ENCODE measurements at places on chromosomes 13 and 19. TPM values are rescaled to one million over a fixed set of nuclear protein-coding genes. Genes with fewer than 3 reads are reported as not detected.

DNA sequence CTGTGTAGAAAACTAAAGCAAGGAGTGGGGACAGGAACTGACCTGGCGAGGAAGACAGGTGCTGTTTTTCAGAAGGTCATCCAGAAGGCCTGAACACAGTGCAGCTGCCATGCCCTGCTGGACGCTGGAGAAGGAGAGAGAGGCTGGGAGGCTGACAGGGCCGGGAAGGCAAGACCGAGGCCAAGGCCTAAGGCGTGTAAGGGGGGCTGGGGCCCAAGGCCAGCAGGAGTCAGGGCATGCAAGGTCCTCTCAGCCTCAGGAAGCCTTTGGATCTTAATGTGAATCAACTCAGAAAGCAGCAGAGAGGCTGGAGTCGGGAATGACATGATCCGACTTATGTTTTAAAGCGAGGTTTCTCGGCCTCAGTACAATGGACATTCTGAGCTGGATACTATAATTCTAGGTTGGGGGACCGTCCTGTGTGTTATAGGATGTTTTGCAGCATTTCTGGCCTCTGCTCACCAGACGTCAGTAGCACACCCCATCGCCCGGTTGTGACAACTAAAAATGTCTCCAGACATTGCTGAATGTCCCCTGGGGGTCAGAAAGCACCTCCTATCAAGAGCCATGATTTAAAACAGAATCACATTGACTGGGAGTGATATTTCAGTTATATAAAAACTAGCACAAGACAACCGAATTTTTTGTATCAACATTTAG, 530.4 kb downstream of the MYO16 start:
- no peak overlapping the region for H3K4me3 ChIP-seq
- DNase-seq, result no peak
- H3K4me1 ChIP-seq, result peaks cover 3% of the 10 kb centered on the region
- no peaks in the 10 kb centered on the region for H3K27me3 ChIP-seq
- H3K27ac ChIP-seq, result no peak overlapping the region

- peak; percentile 94 for DNase-seq
- peaks cover 10% of the 10 kb centered on the region for H3K4me1 ChIP-seq
- H3K27me3 ChIP-seq, result no peaks in the 10 kb centered on the region
- H3K36me3 ChIP-seq, result no peaks in the 10 kb centered on the region
- H3K4me3 ChIP-seq, result peak overlapping the region; percentile 94
These were observed 15.4 kb upstream of the AP1M2 start for GRCh38 chr19:10602330-10603083.

Gene TJP3
- 36.2 TPM for total RNA-seq

Gene FCAR
- total RNA-seq, result 0.99 TPM

DNA sequence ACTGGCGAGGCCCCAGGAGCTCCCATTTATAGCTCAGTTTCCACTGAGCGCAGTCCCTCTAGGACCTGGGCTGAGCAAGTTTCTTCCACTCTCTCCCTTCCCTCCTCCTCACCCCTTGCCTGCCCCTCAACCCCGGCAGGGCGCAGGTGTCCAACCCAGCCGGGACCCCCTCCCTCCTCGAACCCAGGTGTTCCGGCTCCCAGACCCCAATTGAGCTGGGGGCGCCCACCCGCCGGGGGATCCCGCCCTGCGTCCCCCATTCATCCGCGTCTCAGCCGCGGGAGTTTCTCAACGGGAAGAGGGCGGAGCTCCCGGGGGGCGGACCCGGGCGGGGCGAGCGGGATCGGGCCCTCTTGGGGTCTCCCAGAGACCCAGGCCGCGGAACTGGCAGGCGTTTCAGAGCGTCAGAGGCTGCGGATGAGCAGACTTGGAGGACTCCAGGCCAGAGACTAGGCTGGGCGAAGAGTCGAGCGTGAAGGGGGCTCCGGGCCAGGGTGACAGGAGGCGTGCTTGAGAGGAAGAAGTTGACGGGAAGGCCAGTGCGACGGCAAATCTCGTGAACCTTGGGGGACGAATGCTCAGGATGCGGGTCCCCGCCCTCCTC, at the start of gene KIRREL2:
TSS of gene KIRREL2 (plus strand) at position 366 of the 604 bp plus-strand sequence. CDS start at position 575, 209 bp downstream.
- H3K36me3 ChIP-seq, result no peaks in the 10 kb centered on the region
- H3K27ac ChIP-seq, result no peak within 1 kb of the TSS
- no peaks in the 10 kb centered on the region for H3K4me1 ChIP-seq
- H3K27me3 ChIP-seq, result peaks cover 34% of the 10 kb centered on the region
- H3K4me3 ChIP-seq, result peak within 1 kb of the TSS; percentile 27

DNA sequence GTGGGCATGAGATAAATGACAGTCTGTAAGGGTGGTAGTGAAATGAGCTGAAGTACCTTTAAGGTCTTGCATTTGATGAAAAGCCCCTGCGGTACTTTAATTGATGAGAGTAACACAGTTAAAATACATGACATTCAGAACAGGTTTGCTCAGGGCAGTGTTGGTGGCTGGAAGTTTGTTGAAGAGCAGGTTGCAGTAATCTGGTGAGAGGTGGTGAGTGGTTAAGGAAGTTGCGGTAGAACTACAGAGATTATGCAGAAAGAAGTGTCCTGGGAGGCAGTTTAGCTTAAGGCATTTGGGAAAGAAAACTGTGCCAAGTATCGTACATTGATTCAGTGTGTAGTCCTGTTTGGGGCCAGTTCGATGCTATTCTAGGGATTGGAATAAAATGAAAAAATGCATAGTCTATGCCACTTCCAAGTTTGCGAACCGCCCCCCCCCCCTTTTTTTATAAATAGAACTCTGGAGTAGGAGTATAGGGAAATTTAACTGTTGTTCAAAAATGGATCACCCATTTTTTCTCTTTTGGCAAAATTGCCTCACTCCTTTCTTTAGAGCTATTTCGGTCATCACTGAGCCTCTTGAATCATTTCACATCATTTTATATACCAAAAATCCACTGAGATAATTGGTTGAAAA, 42.7 kb downstream of the SLAIN1 start:
- H3K27me3 ChIP-seq, result no peaks in the 10 kb centered on the region
- no peaks in the 10 kb centered on the region for H3K4me1 ChIP-seq
- H3K4me3 ChIP-seq, result no peak overlapping the region

DNA sequence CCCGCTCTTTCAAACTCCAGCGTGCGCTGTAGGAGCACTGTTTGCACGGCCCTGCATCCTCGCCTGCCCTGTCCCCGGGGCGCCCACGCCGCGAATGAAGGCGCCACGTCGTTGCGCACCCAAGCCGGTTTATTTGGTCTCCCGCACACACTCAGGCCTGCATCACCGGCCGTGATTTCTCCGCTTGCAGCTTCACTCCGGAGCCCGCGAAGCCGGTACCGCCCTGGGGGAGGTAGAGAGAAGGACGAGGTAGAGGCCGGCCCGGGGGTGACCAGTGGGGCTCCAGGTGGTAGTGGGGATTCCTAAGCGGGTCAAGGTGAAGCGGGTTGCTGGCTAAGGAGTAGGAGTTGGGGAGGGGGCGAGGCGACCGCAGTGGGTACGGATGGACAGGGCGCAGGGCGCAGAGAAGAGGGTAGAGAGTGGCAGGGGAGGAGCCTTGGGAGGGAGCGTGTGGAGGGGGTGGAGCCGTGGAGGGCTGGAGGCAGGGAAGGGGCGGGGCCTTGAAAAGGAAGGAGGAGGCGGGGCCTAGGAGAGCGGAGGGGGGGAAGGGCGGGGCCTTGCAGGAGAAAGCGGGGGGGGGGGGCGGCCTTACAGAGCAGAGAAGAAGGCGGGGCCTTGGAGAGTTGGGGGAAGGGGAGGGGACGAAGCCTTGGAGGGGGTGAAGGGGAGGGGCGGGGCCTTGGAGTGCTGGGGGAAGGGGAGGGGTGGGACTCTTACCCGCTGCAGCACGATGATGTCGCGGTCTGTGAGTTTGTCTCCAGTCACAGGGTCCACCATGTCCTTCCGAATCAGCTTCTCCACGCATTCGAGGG, 24.6 kb downstream of the NOSIP start:
- no peaks in the 10 kb centered on the region for H3K27me3 ChIP-seq
- no peaks in the 10 kb centered on the region for H3K36me3 ChIP-seq
- peaks cover 30% of the 10 kb centered on the region for H3K4me1 ChIP-seq
- peak overlapping the region; percentile 39 for H3K27ac ChIP-seq
- no peak overlapping the region for H3K4me3 ChIP-seq

Gene LILRB4
- 16.5 TPM for total RNA-seq

DNA sequence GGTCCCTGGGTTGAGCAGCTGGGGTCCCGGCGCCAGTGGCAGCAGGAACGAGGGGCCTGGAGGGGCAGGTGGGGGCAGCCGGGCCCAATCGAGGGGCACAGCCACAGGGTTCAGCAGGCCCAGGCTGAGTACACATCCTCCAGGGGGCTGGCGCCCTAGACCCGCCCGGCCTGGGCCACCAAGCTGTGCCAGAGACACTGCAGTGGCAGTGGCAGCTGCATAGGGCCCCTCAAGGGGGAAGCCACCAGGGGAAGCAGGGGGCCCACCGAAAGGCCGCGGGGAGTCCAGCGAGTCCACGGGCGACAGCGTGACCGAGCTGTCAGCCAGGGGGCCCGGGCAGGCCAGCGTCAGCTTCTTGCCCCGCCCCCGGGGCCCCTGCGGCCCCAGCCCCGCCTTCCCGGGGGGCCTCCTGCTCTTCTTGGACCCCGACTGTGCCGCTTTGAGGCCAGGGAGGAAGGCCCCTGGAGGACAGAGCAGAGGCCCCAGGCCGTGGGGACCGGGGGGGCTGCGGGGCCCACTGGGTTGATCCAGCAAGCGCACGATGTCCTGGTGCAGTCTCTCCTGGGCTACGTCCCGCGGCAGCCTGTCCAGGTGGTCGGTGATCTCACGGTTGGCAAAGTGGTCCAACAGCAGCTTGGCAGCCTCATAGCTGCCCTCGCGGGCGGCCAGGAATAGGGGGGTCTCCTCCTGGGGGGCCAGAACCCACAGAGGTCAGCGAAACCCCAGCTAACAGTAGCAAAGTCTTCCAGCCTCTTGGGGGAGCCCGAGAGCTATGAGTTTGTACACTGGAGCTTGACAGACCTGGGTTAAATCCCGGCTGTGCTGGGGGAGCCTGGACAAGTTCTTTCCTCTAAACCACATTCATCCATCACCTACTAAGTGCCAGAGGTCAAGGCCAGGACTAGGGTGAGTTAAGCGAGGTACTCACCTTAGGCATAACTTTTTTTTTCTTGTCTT, 39.5 kb downstream of the NOTCH3 start:
- no peaks in the 10 kb centered on the region for H3K27me3 ChIP-seq
- H3K4me3 ChIP-seq, result no peak overlapping the region
- no peaks in the 10 kb centered on the region for H3K4me1 ChIP-seq
- no peak for DNase-seq
- no peak overlapping the region for H3K27ac ChIP-seq

Gene MCF2L
- 38.9 TPM for total RNA-seq

GRCh38 chr13:97255515-97256021, 33.4 kb downstream of the MBNL2 start:
- peak overlapping the region; percentile 79 for H3K27ac ChIP-seq
- H3K27me3 ChIP-seq, result no peaks in the 10 kb centered on the region
- no peak overlapping the region for H3K4me3 ChIP-seq
- peaks cover 61% of the 10 kb centered on the region for H3K4me1 ChIP-seq

- no peaks in the 10 kb centered on the region for H3K36me3 ChIP-seq
- no peak for DNase-seq
- peaks cover 19% of the 10 kb centered on the region for H3K4me1 ChIP-seq
- H3K27me3 ChIP-seq, result no peaks in the 10 kb centered on the region
- no peak overlapping the region for H3K4me3 ChIP-seq
These were observed 21.1 kb upstream of the POMP start for GRCh38 chr13:28637714-28638355.

GRCh38 chr19:10069046-10069445, 17.1 kb upstream of the SHFL start:
- peaks cover 14% of the 10 kb centered on the region for H3K27me3 ChIP-seq
- no peaks in the 10 kb centered on the region for H3K4me1 ChIP-seq
- no peak overlapping the region for H3K4me3 ChIP-seq
- H3K27ac ChIP-seq, result no peak overlapping the region

- H3K4me1 ChIP-seq, result peaks cover 8% of the 10 kb centered on the region
- H3K4me3 ChIP-seq, result peak overlapping the region; percentile 56
- no peaks in the 10 kb centered on the region for H3K27me3 ChIP-seq
- peaks cover 14% of the 10 kb centered on the region for H3K36me3 ChIP-seq
- DNase-seq, result no peak
These were observed 806 bp downstream of the ZNF414 start for GRCh38 chr19:8513036-8513686.

Gene EHD2
- 195 TPM for total RNA-seq

Gene VPS36
- 45.0 TPM for total RNA-seq

- no peaks in the 10 kb centered on the region for H3K4me1 ChIP-seq
- no peak overlapping the region for H3K4me3 ChIP-seq
- H3K36me3 ChIP-seq, result no peaks in the 10 kb centered on the region
- no peak overlapping the region for H3K27ac ChIP-seq
- DNase-seq, result no peak
- H3K27me3 ChIP-seq, result no peaks in the 10 kb centered on the region
These were observed 204.0 kb upstream of the TSHZ3 start for GRCh38 chr19:31553112-31553845.

DNA sequence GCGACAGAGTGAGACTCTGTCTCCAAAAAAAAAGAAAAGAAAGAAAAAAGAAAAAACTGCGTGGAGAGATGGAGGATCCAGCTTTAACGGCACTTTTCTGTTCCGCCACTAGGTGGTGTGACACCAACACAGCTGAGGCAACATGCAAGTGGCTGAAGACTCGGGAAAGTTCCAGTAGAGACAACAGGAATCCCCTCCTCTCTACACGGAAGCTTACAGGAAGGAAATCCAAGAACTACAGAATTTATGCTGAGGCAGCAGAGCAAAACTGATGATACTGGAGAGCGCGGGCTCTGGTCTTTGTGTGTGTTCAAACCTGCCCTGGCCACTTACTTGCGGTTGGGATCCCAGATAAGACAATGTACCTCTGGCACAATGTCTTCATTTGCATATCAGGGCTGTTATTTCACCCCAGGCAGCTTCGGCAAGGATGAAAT, 9.9 kb downstream of the RANBP3 start:
- peaks cover 42% of the 10 kb centered on the region for H3K4me1 ChIP-seq
- no peak for DNase-seq
- peak overlapping the region; percentile 92 for H3K27ac ChIP-seq
- H3K36me3 ChIP-seq, result no peaks in the 10 kb centered on the region

DNA sequence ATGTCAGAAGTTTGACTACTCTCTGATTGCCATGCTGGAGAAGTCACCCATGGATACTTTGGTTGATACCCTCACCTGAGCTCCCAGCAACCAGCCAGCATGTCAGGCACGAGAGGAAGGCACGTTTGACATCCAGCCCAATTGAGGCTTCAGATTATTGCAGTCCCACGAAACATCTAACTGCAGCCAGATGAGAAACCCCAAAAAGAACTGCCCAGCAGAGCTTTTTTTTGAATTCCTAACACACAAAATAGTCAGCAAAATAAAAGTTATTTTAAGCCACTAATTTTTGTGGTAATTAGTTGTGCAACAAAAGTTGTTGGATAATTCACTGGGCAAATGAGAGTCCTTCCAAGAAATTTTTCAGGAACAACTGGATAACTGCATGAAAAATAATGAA, 259.0 kb downstream of the LMO7 start:
- no peak overlapping the region for H3K4me3 ChIP-seq
- H3K27me3 ChIP-seq, result no peaks in the 10 kb centered on the region
- no peaks in the 10 kb centered on the region for H3K36me3 ChIP-seq

Measured in left lung (tissue), 14 donors.